ENCODE measurements at places on chromosomes 2 and 18. TPM values are rescaled to one million over a fixed set of nuclear protein-coding genes. Genes with fewer than 3 reads are reported as not detected.

TMBIM1 gene
- 229 TPM for total RNA-seq

CCDC141 gene
- 11.6 TPM for total RNA-seq

PDCD1 gene
- not detected for total RNA-seq

PUM2 gene
- 72.9 TPM for total RNA-seq

DNA sequence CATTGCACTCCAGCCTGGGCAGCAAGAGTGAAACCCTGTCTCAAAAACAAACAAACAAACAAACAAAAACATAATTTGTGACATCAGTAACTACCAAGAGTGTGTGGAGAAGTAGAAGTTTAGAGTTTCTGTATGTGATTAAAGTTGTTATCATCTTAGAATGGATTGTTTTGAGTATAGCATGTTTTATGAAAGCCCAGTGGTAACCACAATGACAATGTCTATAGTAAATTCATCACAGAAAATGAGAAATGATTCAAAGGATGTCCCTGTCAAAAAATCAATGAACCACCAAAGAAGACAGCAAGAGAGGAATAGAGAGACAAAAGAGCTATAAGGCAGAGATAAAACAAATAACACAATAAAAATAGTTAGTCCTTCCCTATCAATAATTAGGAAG lies 1299.2 kb downstream of the CNTNAP5 start:
- no peak for DNase-seq

GRCh38 chr2:10146366-10147005 lies 23.9 kb downstream of the RRM2 start:
- DNase-seq: no peak

DNA sequence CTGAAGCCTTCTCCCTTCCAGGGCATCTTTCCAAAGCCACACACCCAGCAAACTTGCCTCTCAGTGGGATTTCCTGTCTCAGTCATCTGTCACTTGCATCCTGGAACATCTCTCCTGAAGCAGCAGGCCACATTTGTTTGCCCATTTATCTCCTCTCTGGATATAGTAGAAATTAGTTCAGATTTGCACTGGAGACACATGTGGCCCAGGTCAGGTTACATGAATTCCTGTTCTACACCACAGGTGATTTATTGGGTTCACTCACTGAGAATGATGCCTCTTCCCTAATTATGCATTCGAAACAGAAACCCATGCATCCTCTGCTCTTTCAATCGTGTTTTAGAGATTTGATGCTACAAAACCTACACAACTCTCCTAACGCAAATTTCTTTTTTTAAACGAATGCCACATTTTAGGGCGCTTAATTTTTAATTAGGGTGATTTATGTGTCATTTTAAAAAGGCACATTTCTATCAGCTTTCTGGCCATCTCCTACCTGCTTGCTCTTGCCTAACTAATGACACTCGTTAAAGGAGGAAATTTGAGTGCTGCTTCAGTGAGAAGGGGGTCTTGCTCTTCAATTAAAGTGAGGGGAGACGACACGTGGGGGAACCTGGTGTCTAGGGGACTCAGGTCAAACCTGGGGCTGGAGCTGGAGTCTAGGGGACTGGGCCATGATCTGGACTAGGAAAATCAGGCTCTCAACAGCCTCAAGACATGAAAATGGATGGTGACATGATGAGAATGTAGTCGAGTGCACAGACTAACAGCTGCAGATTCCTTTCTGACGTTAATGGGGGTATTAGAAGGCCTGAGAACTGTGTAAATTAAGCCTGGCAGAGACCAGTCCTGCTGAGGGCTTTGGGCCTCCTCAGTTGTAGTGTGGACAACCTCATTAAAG lies 221.4 kb downstream of the CLIP4 start:
- DNase-seq: no peak

DNA sequence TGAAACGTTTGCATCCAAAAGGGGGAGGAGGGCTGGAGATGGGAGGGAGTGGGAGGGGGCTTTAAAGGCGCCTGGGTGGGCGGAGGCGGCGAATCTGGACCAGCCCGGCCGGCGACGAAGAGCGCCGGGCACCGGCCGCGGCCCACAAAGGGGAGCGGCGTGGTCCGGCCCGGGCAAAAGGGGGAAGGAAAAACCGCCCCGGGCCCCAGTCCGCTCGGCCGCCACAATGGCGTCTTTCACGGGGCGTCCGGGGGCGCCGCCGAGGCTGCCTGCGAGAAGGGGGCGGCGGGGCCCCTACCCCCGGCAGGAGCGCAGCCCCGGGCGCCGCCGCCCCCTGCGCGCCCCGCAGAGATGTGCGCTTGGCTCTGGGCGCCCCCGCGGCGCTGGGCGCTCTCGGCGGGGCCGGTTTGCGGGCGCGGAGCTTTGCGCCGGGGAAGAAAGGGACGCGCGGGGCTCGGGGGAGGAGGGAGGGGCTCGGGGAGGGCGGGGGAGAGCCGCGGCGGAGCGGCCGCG lies 108.1 kb upstream of the KCTD1 start:
- no peak for DNase-seq

- DNase-seq: no peak
Measured at GRCh38 chr2:217953011-217953481, 49.7 kb downstream of the TNS1 start.

- DNase-seq: no peak
Measured at GRCh38 chr2:117686699-117687098, 127.8 kb upstream of the DDX18 start.

- no peak for DNase-seq
Measured at GRCh38 chr2:51633073-51633472, 601.1 kb upstream of the NRXN1 start.

DNA sequence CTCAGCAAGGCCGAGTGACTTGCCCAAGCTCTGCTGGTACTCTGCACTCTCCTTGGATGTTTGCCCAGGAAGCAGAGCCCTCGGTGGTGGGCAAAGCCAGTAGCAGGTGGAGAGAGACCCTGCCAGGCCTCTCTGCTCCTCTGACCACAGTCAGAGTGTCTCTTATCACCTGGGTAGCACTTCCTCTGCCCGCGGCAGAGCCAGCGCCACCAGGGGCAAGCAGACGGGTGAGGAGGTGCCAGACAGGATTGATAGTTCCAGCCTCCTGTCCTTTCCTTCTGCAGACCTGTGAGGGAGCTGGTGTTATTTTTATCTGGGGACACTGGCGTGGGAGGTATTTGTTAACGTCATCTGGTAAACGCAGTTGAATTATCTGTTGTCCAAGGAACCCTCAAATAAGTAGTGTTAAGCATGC lies 152.9 kb downstream of the SMAD7 start:
- no peak for DNase-seq

GRCh38 chr2:146129231-146129630 lies 1609.3 kb upstream of the ZEB2 start:
- no peak for DNase-seq

GRCh38 chr2:831225-831536 lies 119.5 kb upstream of the SNTG2 start:
- no peak for DNase-seq

DNA sequence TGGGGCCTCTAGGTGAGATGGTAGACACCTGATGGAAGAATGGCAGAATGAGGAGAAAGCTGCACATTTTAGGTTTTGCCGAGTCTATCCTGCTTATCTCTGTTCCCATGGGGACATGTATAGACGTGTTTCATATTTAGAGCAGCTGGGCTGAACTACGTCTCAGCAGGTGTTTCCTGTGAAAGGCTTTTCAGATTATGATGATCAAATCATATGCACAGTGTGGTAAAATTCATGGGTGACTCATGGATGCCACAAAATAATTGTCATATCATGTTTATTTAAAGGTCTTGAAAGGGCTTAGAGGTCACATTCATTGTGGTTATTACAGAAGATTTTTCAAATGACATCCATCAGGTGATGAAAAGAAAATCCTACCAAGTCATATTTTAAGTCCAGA lies 90.5 kb downstream of the ICOS start:
- DNase-seq: no peak

- DNase-seq: no peak
Measured at GRCh38 chr2:67076239-67076624, 320.9 kb upstream of the ETAA1 start.
